ENCODE measurements at places on chromosomes 3 and 15.

GRCh38 chr3:167318306-167318705 is 61.8 kb downstream of the ZBBX start:
- peak; percentile 81 for DNase-seq

GRCh38 chr15:47399100-47399499 is 318.2 kb upstream of the SEMA6D start:
- DNase-seq: no peak

DNA sequence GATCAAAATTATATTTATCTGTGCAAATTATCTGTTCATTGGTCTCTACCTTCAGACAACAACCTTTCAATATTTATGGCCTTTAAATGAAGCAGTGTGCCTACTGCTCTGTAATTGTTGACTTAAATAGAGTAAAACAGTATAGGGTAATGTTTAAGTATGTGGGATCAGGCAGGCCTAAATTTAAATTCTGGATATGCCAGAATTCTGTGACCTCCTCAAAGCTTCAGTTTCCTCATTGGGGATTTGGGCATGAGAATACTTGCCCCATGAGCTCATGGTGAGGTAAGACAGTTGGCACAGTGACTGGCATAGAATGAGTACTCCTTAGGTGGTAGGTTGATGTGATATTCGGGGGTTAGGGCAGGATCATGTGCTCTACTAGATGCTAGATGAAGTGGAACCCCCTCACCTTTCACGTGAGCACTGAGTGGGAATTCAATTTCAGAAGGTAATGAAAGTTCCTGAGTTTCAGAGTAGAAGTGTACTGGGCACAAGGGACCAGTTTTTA is 14.9 kb downstream of the ARL8B start:
- no peak for DNase-seq

DNA sequence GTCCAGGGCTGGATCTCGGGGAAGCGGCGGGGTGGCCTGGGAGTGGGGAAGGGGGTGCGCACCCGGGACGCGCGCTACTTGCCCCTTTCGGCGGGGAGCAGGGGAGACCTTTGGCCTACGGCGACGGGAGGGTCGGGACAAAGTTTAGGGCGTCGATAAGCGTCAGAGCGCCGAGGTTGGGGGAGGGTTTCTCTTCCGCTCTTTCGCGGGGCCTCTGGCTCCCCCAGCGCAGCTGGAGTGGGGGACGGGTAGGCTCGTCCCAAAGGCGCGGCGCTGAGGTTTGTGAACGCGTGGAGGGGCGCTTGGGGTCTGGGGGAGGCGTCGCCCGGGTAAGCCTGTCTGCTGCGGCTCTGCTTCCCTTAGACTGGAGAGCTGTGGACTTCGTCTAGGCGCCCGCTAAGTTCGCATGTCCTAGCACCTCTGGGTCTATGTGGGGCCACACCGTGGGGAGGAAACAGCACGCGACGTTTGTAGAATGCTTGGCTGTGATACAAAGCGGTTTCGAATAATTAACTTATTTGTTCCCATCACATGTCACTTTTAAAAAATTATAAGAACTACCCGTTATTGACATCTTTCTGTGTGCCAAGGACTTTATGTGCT is 527 bp downstream of the B2M start:
- DNase-seq: peak; percentile 62

- DNase-seq: no peak
Measured at GRCh38 chr15:101147181-101147580, 104.7 kb downstream of the CHSY1 start.

DNA sequence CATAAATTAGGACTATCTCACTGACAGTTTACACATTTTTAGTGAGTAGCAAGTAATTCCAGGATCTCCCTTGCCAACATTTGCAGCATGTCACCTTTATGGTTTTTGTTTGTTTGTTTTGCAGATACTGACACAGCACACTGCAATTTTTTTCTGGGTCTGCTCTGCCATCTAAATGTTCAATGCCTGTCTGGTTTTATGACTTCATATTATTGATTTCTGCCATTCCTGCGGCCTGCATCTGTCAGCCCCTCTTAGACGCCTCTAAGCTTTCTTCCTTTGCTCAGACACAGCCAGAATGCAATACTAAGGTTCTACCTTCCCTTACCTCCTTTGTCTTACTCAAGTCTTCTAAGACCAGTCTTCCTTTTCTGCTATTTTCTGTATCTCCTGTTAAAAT is 321.2 kb upstream of the AZI2 start:
- DNase-seq: no peak

GRCh38 chr3:41155834-41156233 is 43.5 kb upstream of the CTNNB1 start:
- DNase-seq: no peak

- no peak for DNase-seq
Measured at GRCh38 chr3:158847452-158847821, 45.6 kb downstream of the MFSD1 start.
